Fibroblast of the aortic adventitia (primary cell): ENCODE measurements at places on chromosomes 4 and X. TPM values are rescaled to one million over a fixed set of nuclear protein-coding genes. Genes with fewer than 3 reads are reported as not detected.
A peak's percentile ranks its signal among the peaks of the same experiment; 100 is the strongest.

GRCh38 chr4:159137176-159137575, 34.3 kb downstream of the RAPGEF2 start:
- DNase-seq: no peak

DNA sequence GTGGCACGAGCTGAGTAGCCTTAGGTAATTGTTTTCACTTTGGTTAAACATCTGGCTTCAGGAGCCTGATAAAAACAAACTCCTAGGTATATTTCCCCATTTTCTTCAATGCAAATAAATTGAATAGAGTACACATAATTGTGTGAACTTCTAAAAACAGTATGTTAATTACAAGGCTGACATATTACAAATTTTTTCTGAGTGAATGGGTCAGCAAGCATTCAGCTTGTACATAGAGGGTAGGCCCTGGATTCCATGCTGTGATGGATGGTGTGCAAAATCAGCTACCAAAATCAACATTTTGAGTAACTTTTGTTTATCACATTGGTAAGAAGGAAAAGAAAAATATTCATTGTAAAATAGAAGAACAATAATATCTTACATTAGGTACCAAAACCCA, 12.2 kb downstream of the TNIP3 start:
- no peak for DNase-seq

GRCh38 chrX:130728208-130728607, 174.8 kb downstream of the ENOX2 start:
- DNase-seq: peak; percentile 55

GRCh38 chr4:866761-867390, 40.9 kb upstream of the CPLX1 start:
- no peak for DNase-seq

GRCh38 chr4:166458756-166459155, 585.7 kb downstream of the TLL1 start:
- peak; percentile 28 for DNase-seq

- no peak for DNase-seq
Measured at GRCh38 chr4:36919721-36920120, 324.8 kb upstream of the NWD2 start.

GRCh38 chrX:153600032-153600373, 1.1 kb upstream of the CCNQ start:
- peak; percentile 9 for DNase-seq

- DNase-seq: no peak
Measured at GRCh38 chr4:15918484-15919129, 19.9 kb downstream of the FGFBP1 start.

- DNase-seq: peak; percentile 62
Measured at GRCh38 chrX:2691543-2692220, 587 bp downstream of the CD99 start.

- DNase-seq: peak; percentile 58
Measured at GRCh38 chr4:53361451-53361850, 4.4 kb downstream of the SCFD2 start.

- DNase-seq: no peak
Measured at GRCh38 chrX:134146493-134146892, 90.5 kb upstream of the CCDC160 start.

DNA sequence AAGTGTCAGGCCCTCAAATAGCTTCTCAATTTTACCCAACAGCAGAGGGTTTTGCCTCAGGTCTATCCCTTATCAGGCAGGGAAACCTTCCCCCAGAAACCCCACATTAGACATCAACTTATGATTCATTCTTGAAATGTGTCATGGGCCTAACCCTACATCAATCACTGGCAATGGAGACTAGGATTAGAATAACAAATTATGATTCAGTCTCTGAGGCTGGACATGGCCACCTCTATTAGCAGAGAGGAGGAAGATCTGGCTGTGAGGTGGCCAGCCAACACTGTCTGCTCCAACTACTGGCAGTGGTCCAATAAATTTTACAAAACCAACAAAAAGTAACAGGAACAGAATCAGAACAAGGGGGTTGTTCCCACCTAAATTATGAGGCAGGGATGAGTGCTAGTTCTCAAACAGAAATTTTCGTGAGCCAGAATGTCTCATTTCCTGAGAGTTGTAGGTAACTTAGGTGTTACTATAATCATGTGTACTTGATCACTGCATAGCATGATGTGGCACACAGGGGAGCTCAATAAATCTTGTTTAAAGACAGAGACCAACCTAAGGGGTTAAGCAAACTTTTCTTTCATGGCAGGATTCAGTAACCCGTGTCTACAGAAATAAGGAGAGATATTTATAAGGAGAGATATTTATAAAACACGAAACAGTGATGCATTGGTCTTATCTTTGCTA, 126.8 kb downstream of the NFKB1 start:
- DNase-seq: peak; percentile 77

- no peak for DNase-seq
Measured at GRCh38 chr4:48665555-48666186, 114.4 kb downstream of the FRYL start.

The RHOXF1 gene
- not detected in 2 replicates for total RNA-seq

The AFF2 gene
- 0.33 and 6.6 TPM in 2 replicates for total RNA-seq

The DGKK gene
- not detected in 2 replicates for total RNA-seq

The PABPC5 gene
- 1.8 and 8.1 TPM in 2 replicates for total RNA-seq

The GAGE12E gene
- not detected in 2 replicates for total RNA-seq
